Activated naive CD8-positive, alpha-beta T cell treated with anti-CD3 and anti-CD28 coated beads for 36 hours (primary cell): ENCODE measurements at places on chromosomes 13 and 19. TPM values are rescaled to one million over a fixed set of nuclear protein-coding genes. Genes with fewer than 3 reads are reported as not detected.

Gene ZIM2
- not detected for total RNA-seq

Gene LILRB5
- total RNA-seq, result not detected

Gene PRRG2
- total RNA-seq, result 1.6 TPM

Gene APC2
- total RNA-seq, result 0.21 TPM

- peaks cover 3% of the 10 kb centered on the region for H3K27me3 ChIP-seq
- no peaks in the 10 kb centered on the region for H3K36me3 ChIP-seq
- no peak overlapping the region for H3K4me3 ChIP-seq
- H3K4me1 ChIP-seq, result no peaks in the 10 kb centered on the region
- H3K27ac ChIP-seq, result no peak overlapping the region
Observed at GRCh38 chr13:105643966-105644365, 891.5 kb downstream of the EFNB2 start.

GRCh38 chr13:51501592-51502152, 48.8 kb upstream of the INTS6 start:
- H3K27me3 ChIP-seq, result peaks cover 5% of the 10 kb centered on the region
- H3K36me3 ChIP-seq, result peaks cover 2% of the 10 kb centered on the region
- DNase-seq, result no peak
- H3K4me1 ChIP-seq, result peaks cover 20% of the 10 kb centered on the region
- H3K4me3 ChIP-seq, result no peak overlapping the region

DNA sequence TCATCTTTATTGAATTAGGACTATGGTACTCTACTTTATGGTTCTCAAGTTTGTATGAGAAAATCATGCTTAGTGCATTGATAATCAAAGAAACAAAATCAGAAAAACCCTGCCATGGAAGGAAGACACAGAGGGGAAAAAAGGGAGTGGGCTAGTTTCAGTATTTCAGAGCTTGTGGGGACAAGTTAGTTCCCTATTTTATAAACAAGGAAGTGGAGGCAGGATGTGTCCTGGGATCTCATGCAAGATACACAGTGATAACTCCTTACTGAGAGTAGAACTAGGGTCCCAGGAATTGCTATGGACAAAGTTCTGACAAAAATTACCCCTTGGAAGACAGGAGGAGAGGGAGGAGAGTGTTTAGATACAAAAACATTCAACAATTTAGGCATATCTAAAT, 1277.3 kb downstream of the UQCRFS1 start:
- no peak overlapping the region for H3K4me3 ChIP-seq
- no peaks in the 10 kb centered on the region for H3K36me3 ChIP-seq
- H3K4me1 ChIP-seq, result no peaks in the 10 kb centered on the region
- no peaks in the 10 kb centered on the region for H3K27me3 ChIP-seq
- no peak overlapping the region for H3K27ac ChIP-seq

DNA sequence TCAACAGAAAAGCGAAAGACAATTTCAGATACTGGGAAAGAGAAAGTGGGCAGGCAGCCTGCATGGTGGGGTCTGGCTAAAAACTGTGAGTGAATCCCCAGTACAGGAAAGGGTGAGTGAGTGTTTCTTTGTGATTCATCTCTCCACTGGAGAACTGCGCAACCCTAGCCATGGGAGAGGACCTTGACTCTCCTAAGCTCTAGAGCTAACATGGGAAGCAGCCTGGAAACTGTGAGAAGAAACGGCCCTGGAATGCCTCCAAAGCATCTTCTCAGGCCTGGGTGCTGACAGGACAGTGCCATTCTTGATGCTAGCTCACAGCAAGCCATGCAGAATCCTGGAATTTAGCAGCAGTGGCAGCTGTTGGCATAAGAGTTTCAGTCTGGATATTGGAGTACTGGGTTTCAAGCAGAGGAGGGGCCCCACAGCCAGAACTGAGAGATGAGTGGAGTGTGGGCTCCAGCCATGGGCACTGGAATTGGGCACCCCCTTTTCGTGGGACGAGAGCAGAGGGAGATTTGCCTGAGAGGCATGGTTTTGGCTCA, 18.7 kb upstream of the SLAIN1 start:
- H3K27me3 ChIP-seq, result peaks cover 39% of the 10 kb centered on the region
- no peak overlapping the region for H3K4me3 ChIP-seq
- H3K27ac ChIP-seq, result no peak overlapping the region
- H3K36me3 ChIP-seq, result no peaks in the 10 kb centered on the region

- H3K36me3 ChIP-seq, result no peaks in the 10 kb centered on the region
- peaks cover 17% of the 10 kb centered on the region for H3K27me3 ChIP-seq
- H3K27ac ChIP-seq, result no peak overlapping the region
- DNase-seq, result peak; percentile 38
- no peak overlapping the region for H3K4me3 ChIP-seq
- H3K4me1 ChIP-seq, result no peaks in the 10 kb centered on the region
Observed at GRCh38 chr13:26872525-26873385, 112.2 kb upstream of the GPR12 start.
